Kidney glomerular epithelial cell (primary cell): ENCODE measurements at places on chromosomes 12 and 14.

DNA sequence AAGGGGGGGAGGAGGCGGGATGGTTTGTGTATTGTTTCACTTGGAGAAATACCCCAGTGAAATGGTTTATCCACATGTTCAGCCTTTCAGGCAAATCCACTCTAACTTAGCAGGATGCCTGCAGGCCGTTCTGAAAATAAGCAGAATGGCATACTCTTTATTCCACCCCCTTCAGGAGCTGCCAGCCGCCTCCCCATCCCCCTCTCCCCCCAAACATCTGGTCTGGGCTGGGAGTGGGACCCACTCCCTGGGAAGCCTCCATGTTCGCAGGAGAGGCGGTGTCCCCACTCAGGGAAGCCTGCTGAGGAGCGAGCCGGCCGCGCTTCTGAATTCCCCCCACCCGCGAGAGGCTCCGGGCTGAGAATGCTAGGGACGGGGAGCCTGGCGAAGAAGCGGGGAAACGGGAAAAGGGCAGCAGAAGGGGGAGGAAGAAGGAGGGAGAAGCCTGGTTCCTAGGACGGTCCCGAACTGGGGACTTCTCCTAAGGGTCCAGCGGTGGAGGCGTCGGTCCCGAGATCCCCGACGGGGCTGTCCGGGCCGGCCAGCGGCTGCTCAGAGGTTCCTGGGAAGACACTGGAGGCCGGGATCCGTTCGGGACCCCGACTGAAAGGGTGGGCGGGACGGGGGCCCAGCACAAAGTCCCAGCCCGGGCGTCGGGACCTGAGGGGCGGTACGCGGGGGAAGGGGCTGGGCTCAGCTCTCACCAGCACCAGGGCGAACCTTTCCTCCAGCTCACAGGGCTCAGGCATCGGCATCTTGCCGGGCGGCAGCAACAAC, 666 bp downstream of the FMNL3 start:
- DNase-seq, result no peak

DNA sequence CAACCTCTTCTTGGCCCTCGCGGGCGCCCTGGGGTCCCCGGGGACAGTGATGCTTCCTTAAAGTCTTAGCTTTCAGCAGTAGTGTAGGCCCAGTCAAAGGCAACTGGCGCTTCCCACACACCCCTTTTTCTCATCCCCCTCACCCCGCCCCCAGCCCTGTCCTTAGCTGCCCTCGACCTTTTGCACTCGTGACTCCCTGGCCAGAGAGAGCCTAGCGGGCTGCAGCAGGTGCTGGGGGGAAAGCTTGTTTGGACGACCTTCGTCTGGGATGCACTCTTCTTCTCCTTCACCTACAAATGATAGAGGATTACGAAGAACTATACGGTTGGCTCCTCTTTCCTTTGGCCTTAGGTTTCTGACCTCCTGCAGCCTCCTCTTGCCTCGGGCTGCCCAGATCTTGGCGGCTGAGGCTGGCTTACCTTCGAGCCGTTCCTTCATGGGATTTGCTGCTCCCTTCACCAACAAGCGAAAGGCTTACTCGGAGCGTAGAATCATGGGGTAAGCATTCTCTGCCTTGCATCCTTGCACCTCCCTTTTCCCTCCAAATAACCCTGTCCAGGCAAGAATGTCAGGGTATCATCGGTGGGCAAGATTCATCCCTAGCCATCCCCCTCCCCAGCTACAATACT, 815 bp downstream of the COQ10A start:
- no peak for DNase-seq

DNA sequence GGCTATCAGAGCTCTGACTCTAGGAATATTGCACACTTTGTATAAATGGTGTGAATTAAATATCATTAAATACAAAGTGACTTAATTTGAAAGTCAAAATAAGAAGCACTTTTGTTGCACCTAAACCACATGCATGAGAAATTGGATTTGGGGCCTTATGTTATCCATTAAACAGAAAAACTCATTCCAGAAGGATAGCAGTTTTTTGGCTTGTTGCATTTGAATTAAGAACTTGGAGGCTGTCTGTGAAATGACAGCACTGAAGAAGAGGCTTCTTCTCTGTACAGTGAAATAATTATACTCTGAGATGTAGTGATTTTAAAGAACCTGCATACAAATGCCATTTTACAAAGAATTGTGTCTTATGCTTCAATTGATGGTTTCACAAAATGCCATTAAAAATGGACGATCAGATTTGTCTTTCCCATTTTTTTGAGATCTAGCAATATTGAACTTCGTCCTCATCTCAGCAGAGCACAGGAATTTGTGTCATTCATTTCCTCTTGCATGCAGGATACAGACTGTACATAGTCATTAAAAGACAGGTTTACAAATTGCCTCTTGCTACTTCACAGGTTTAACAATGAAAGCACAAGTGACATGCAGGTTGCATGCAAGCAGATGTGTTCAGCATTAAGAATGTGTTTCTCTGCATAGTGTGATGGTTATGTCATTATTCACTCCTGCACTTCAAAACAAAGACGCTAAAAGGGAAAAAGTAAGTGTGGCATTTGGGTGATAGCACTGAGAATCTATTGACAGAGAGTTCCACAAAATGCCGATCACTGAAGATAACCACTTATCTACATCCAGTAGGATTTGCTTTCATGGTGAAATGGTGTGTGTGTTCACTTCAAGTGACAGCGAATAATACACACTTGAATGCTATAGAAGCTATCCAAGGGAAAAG, 35.9 kb upstream of the PYGL start:
- no peak for DNase-seq

DNA sequence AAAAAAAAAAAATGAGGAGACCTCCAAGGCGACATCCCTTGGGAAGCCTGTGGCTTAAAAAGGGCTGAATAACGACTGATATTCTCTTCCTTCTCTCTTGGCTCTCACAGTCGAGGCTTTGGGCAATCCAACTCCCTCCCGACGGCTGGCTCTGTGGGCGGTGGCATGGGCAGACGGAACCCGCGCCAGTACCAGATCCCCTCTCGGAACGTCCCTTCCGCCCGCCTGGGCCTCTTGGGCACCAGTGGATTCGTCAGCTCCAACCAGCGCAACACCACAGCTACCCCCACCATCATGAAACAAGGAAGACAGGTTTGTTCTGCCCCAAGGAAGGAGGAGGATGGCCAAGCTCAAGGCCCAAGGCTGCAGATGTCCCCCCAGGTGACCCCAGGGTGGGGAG, 127.8 kb downstream of the GCH1 start:
- DNase-seq, result no peak

DNA sequence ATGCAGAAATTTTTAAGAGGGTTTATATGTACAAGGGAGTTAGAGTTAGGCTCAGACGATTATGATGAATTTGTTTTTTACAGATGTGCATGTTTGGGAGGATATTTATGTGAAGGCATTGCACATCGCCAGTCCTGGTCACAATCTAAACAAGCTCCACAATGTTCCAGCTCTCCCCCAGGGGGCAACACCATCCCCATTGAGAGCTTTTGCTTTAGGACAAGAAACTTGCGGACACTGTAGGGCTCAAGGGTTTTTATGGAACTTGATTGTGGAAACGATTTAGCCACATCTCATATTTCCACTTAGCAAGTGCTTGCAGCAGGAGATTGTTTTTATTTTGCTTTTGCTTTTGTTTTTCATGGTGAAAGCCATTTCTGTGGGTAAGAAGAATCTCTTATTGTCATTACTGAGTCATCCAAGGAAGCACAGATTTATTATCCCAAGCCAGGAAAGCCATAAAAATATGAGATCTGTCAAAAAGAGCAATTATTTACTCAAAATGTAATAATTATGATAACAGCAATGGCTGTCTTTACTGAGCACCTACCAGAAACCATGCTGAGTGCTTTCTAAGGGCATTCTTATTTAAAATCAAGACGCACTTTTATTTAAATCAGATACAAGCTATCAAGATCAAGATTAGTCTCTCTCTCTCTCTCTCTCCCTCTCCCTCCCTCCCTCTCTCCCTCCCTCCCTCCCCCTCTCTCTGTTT, 276.7 kb upstream of the SRRM4 start:
- no peak for DNase-seq

DNA sequence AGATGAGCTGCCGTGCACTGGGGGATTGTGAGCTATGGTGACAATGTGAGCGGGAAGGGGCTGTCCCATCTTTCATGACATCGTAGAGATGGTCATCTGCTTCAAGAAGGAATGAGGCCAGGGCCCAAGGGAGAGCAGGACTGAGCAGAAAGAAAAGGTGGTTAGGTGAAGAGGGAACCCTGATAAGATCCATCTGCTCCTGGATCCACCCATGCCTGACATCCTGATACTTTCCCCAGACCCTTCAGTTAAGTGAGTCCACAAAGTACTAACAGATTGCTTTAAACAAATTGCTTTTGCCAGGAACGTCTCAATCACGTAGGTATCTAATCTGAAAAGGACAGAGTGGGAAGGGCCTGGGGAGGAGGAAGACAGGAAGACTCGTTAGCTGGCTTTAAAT, 25.4 kb upstream of the DLK1 start:
- DNase-seq, result no peak

DNA sequence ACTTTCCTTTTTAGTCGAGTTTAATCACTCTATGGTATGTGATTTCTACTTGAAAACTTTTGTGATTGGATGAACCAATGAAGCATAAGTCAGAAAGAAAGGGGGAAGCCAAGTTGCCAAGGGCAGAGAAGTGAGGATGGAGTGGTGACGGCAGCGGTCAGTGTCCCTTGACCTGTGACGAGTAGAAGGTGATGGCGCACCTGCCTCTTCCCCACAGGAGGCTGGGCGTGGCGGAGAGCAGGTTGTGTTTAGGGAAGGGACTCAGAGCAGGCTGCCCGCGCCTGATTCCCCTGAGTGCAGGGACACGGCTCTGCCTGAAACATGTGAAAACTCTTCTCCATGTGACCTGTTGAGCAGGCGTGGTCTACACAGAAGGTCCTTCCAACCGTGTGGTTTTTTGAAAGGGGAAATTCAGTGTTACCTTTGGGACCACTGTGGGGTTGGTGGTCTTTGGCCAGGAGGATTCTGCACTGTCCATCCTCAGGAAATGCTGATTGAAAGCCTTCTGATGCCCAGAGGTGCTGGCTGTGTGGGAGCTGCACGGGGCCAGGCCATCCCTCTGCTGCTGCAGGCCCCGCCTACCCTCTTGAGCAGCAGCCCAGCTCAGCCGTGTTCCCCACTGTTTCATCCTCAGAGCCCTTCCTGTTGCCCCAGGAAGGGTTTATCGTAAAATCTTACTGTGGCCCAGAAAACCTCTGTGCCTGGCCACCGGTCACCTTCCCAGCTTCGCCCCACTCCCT, 23.5 kb upstream of the AMN start:
- no peak for DNase-seq

GRCh38 chr12:46402941-46403718, 30.6 kb upstream of the SLC38A2 start:
- no peak for DNase-seq

GRCh38 chr14:54773171-54774006, 129.2 kb downstream of the GCH1 start:
- DNase-seq, result peak; percentile 98

- no peak for DNase-seq
These were observed 1037.1 kb downstream of the GALC start for GRCh38 chr14:86955771-86956354.

GRCh38 chr14:69755296-69755695, 11.6 kb upstream of the SRSF5 start:
- no peak for DNase-seq

DNA sequence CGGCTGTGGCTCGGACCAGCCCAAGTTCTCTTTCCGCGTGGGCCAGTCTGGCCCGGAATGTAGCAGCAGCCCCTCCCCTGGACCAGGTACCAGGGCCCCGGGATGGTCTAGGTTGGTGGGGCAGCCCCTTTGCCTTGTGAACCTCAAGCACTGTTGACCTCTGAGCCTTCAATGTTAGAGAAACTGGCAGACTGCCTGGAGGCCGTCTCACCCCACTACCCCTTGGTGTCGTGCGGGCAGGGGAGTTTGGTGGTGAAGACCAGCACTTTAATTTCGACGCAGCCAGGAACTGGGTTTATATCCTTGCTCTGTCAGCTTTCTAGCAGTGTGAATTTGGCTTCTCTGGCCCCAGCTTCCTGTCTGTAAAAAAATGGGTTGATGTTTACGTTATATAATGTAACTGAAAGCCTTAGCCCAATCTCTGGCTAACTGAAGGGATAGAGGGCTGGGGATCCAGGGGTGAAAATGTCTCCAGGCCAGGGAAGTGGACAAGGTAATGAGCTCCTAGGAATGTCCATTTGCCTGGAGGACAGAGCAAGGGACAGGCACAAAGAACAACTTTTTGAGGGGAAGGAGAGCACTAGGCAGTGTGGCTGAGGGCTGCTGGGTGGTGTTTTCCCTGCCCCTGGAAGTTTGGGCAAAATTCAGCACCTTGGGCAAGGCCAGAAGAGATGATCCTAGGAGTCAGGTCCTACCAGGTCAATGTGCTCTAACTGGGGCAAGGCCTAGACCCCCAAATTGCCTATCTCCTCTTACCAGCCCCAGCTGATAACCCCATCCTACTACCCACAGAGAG, 11.4 kb downstream of the MCRS1 start:
- DNase-seq, result no peak

DNA sequence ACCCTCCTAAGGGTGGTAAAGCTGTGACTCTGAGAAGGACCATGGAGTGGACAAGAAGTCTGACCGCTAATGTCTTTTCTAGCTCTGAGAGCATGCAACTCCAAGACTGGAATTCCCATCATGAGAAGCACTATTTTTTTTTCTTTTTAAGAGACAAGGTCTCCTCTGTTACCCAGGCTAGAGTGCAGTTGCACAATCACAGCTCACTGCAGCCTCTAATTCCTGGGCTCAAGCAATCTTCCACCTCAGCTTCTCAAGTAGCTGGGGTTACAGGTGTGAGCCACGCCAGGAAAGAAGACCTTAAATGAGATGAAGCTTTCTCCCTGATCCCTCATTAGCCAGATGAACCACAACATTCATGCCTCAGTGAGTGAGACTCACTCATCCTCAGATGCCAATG, 19.2 kb downstream of the VDR start:
- DNase-seq, result no peak

GRCh38 chr14:105198588-105198987, 17.5 kb upstream of the NUDT14 start:
- no peak for DNase-seq

GRCh38 chr12:121800694-121801594, 2.9 kb upstream of the SETD1B start:
- peak; percentile 18 for DNase-seq

DNA sequence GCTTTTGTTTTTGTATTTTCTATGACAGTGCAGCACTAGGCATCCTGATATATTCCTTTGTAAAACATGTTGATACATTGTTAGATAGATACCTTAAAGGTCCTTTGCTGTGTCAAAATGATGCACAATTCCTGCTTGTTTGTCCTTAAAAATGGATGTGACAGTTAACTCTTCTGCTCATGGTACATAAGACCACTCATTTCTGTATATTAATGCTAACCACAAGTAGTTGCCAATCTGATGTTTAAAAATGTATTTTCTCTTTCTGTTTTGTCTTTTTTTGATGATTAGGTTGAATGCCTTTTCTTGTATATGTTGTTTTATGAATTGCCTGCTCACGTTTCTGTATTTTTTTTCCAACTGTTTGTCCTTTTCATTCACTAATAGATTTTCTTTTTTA, 35.1 kb downstream of the ATF7IP start:
- DNase-seq, result no peak

- no peak for DNase-seq
These were observed 36.8 kb upstream of the TUBA1A start for GRCh38 chr12:49225576-49226166.

- no peak for DNase-seq
These were observed 12.8 kb downstream of the ZFHX2 start for GRCh38 chr14:23538785-23539184.
